ENCODE measurements at places on chromosomes 13 and 19. TPM values are rescaled to one million over a fixed set of nuclear protein-coding genes. Genes with fewer than 3 reads are reported as not detected.

OR7A17 gene
- not detected for total RNA-seq

MUC16 gene
- total RNA-seq = under 0.01 TPM

CADM4 gene
- total RNA-seq = 8.7 TPM

SPRED3 gene
- 0.05 TPM for total RNA-seq

GRCh38 chr13:45954836-45955800, 97.4 kb downstream of the ZC3H13 start:
- DNase-seq = no peak

DNA sequence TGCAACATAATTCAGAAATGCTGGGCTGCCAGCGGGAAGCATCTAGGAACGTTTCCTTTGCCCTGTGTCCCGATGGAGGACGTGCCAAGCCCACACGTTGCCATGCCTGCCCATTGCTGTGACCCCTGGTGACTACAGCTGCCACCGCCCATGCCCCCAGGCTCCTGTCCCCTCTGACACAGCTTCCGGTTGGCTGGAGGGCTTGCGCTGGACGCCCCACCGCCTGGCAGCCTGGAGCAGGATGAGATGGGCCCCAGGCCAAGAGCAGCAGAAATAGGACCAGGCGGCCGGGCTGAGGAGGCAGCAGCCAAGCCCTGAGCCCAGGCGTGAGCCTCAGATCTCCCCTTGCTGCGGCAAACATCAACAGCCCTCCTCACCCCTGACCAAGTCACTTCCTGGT, 125.9 kb downstream of the COL4A2 start:
- no peak for DNase-seq

GRCh38 chr19:47352095-47352494, 3.0 kb downstream of the DHX34 start:
- no peak for DNase-seq

- DNase-seq = no peak
These were observed 26.0 kb upstream of the MAB21L1 start for GRCh38 chr13:35502456-35502855.

ZNF43 gene
- total RNA-seq = 50.2 TPM

- no peak for DNase-seq
These were observed 98.4 kb upstream of the KLHL1 start for GRCh38 chr13:70206671-70207070.

- DNase-seq = no peak
These were observed 4.7 kb downstream of the PRKACA start for GRCh38 chr19:14112809-14113385.

DNA sequence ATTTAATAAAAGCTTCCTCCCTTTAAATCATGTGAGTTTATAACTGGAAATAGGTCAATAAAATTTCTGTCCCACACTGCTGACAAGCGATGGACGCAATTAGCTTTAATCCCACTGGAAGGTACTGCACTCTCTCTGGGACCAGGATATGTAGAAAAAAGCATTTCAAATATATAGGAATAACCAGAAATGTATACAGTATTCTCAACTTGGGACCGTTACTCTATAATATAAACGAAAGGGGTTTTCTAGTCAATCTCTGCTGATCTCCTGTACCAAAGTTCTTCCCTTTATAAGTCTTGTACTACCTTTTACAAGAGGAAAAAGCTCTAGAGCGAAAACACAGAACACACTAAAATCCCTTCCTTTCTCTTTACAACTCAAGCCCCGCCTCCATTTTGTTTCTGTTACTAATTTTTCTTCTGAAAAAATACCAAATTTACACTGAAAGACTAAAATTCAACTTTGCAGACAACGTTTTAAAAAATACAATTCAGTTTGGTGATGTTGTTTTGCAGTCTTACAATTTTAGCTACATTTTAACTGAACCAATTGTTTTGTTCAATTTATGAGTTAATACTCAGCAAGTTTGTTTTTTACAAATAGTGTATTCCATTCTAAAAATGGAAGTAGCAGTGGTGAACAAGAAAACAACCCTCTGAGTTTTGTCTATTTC, 1.7 kb upstream of the USPL1 start:
- peak; percentile 66 for DNase-seq

DNA sequence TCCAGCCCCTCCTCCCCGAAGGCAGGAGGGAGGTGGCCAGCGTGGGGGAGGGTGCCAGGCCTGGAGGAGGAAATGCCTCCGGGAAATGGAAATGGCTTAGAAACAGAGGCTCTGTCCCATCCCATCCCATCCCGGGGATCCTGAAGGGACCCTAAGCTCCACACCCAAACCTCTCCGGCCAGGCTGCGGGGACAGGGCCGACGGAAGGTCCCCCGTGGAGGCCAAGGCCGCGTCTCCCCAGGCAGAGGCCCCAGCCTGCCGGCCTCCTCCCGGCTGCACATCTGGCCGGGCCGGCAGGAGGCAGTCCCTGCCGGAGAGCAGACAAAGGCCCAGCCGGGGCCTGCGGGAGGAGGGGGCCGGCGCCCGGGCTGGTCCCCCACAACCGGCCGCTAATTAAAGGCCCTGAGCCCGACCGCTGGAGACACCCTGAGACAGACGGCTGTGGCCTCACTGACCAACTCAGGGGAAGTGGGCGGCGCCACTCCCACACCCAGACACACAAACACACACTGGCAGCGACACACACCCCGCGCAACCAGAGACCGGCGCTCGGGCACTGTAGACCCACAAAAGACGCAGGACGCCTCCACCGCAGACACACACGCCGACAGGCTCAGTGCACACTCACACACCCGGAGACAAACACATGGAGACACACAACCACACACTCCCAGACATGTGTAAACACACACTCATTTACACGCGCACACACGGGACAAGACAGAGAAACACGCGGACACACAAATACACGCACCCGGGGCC, 1.1 kb downstream of the ADAMTS10 start:
- no peak for DNase-seq

DNA sequence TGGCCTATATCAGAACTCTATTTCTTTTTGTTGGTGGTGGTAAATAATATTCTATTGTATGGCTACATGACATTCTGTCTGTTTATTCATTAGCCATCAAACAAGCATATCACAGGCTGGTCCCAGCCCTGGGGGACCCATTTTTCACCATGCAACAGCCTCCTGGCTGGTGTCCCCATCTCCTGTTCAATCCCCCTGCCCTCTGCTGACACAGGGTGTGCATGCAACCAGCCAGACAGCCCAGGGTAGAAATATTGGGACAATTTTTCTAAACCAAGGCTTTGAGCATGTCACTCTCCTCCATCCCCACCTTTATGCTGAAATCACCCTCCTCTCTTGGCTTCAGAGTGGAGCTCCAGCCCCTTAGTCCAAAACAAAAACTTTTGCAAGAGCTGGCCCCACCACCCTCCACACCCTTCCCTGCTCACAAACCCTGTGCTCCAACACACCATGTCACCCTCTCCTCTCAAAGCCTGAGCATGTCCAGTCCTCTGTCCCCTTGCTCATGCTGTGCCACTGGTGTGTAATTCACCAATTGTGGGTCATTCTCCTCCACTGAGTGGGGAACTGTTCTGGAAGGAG, 153.0 kb upstream of the UQCRFS1 start:
- no peak for DNase-seq

DNA sequence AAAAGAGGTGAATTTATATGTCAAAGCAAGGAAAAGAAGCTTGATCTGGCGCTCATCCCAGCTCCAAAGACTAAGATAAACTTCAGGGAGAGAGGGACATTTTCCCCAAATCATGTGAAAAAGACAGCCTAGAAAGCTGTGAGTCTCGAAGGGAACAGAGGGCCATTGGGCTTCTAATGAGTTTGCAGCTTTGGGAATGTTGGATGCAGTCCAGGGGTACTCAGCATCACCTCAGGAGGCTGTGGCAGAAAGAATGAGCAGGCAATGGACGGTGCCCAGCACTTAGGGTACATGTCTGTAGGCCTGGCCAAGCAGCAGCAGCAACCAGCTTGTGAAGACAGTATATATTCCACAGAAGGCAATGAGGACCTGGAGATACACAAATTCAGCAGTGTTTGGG, 25.7 kb upstream of the WASF3 start:
- DNase-seq = no peak

GRCh38 chr19:12907166-12907565, 11.9 kb downstream of the SYCE2 start:
- no peak for DNase-seq

IZUMO2 gene
- not detected for total RNA-seq

DNA sequence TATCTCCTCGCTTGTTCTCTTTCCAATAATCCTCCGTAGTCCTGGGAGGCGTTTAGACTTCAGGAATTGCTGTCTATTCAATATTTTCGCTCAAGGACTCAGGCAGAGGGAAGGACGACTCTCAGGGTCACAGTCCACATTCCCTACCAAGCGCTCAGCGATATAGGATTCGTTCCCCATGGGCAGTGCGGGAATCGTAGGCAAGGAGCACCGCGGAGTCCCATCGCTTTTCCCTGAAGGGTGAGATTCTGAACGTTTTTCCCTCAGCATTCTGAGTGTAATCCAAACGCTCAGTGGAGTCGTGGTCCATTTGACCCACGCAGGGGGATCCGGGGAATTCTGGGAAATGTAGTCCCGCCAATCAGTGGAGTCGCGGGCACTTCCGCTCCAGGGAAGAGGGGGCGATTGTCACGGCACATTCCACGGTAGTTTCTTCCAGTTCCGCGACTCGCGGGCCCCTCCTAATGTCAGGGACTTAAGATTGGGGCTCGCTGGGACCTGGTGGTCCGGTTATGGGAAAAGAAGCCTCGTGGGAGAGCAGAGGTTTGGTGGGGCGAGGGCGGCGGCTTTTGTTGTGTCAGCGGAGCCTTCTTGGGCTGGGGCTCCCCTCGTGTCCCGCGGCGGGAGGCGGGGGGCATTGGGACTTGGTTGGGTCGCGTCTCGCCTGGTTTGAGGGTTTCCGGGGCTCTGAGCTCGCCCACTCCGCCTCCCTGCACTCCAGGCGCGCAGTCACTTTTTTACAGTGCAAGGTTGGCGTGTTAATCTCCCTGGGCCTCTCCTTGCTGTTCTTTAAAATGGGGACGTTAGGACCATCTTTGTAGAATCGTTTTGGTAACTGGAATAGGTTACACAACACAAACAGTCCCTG, at the start of gene ZNF234:
Gene ZNF234, plus strand, starts transcription at position 364 of the 868 bp plus-strand sequence. CDS start 3,079 bp downstream, outside the sequence.
- DNase-seq = peak; percentile 86

DNA sequence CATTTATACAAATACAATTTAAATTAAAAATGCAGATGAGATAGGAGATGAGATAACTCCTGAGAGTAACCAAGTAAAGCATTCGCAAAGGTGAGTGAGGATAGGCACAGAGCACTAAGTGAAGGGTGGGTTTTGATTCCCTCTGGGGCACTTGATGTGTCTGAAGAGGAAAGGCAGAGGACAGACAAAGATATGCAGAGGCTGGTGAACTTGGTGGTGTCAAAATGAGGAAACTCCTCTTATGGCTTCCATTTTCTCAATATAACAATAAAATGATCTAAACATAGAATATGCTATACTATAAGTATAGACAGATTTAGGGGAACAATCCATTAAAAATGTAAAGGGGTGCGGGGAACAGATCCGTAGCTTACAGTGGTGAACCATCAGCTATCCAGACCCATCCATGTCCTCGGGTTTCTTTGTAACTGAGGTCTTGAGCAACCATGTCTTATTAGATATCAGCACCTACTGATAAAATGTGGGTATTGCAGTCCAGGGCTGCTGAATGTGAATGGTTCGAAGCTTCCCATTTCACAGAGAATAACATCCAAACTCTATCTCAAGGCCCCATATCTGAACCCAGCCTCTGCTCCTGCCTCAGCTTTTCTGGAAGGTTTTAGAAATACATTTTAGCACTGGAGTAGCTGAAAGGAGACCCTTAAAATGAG, 73.9 kb upstream of the SLC10A2 start:
- DNase-seq = no peak

GRCh38 chr13:112985803-112986408, 16.9 kb downstream of the MCF2L start:
- DNase-seq = no peak

- DNase-seq = no peak
These were observed 21.9 kb downstream of the CCL25 start for GRCh38 chr19:8074501-8074900.

MEF2B gene
- 0.42 TPM for total RNA-seq

- DNase-seq = no peak
These were observed 15.0 kb downstream of the TMEM143 start for GRCh38 chr19:48348737-48349136.

IGFL1 gene
- total RNA-seq = not detected

DNA sequence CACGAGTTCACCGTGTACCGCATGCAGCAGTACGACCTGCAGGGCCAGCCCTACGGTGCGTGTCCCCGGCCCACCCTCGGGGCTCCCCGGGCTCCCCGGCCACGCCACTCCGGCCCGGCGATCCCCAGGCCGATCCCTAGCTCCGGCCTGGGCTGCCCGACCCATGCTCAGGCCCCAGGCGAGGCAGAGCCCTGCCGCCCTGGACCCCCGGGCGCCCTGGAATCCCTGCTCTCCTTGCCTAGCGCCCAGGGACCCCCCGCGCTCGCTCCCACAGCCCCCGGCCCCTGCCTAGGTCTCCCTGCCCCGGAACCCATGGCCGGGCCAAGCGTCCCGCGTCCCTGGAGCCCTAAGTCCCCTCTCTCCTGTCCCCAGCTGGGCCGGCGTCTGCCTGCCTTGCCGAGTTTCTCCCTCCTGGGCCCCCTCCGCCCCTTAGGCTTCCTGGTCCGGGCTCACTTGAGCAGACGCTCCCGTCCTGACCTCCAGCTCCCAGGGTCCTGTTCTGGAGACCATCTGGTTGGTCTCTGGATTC, 494 bp downstream of the NCLN start:
- DNase-seq = no peak

METTL21C gene
- total RNA-seq = 0.69 TPM

- no peak for DNase-seq
These were observed 578.2 kb downstream of the MYO16 start for GRCh38 chr13:109207622-109208021.

LYL1 gene
- total RNA-seq = 4.8 TPM

TRIP10 gene
- total RNA-seq = 28.5 TPM

C19orf81 gene
- total RNA-seq = not detected

DNA sequence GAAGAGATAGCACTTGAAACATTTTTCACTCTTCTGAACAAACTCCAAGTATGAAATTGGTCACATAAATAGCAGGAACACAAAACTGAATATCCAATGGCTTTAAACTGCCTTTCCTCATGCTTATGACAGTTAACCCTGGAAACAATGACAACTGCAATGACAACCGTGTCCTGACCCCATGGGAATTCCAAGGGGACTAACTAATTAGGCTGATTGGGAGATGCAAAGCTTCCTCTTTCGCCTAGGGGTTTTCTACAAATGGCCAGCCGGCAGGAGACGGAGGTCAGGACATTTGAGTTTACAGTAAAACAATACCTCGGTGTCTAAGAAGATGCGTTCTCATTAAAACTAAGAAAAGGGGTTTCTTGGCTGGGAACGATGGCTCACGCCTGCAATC, 53.0 kb upstream of the URAD start:
- DNase-seq = no peak

SYNGR4 gene
- total RNA-seq = not detected

DNA sequence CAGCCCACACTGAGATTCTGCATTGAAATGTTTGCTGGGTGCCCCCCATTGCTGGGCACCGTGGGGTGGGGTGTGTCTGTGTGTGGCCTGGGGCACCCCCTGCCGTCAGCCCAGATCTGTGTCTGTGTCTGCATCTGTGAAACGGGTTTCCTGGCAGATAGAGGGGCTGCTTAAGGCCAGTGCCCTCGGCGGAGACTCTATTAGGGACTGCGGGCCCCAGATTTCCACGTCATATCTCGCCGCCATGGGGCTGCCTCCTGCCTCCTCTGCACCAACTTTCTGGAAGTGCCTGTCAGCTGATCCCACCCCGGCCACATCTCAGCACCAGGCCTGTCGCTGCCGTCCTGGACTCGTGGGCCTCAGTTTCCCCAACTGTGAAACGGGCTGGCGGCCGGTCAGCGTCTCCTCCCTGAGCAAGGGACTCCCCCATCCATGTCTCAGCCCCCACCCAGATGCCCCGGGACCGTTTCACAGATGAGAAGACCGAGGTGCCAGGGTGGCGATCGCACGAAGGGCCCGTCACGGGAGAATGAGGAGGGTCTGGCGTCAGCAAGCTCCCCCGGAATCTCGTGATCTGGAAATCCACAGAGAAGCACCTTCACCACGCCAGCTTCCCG, 21.4 kb downstream of the ARID3A start:
- DNase-seq = no peak

EFNA2 gene
- 0.32 TPM for total RNA-seq
